ENCODE measurements at places on chromosomes 5 and 9.

- DNase-seq = no peak
Measured at GRCh38 chr5:145130996-145131395, 704.1 kb downstream of the PRELID2 start.

- no peak for DNase-seq
Measured at GRCh38 chr9:131616983-131617604, 71.8 kb downstream of the PRRT1B start.

- DNase-seq = no peak
Measured at GRCh38 chr9:4494332-4494731, 4.1 kb downstream of the SLC1A1 start.

GRCh38 chr5:32713361-32713769 lies 2.2 kb downstream of the NPR3 start:
- peak; percentile 69 for DNase-seq

GRCh38 chr5:131068893-131069643 lies 96.0 kb downstream of the HINT1 start:
- DNase-seq = no peak

GRCh38 chr5:125659316-125660023 lies 763.7 kb upstream of the GRAMD2B start:
- no peak for DNase-seq

GRCh38 chr9:114364134-114365041 lies 23.4 kb downstream of the AKNA start:
- no peak for DNase-seq

- DNase-seq = no peak
Measured at GRCh38 chr9:84845956-84846900, 176.7 kb downstream of the NTRK2 start.

- no peak for DNase-seq
Measured at GRCh38 chr5:149063017-149063687, at the start of gene SH3TC2. Gene SH3TC2 (minus strand): TSS chr5:149063062. CDS start chr5:149063022, 40 bp downstream.

DNA sequence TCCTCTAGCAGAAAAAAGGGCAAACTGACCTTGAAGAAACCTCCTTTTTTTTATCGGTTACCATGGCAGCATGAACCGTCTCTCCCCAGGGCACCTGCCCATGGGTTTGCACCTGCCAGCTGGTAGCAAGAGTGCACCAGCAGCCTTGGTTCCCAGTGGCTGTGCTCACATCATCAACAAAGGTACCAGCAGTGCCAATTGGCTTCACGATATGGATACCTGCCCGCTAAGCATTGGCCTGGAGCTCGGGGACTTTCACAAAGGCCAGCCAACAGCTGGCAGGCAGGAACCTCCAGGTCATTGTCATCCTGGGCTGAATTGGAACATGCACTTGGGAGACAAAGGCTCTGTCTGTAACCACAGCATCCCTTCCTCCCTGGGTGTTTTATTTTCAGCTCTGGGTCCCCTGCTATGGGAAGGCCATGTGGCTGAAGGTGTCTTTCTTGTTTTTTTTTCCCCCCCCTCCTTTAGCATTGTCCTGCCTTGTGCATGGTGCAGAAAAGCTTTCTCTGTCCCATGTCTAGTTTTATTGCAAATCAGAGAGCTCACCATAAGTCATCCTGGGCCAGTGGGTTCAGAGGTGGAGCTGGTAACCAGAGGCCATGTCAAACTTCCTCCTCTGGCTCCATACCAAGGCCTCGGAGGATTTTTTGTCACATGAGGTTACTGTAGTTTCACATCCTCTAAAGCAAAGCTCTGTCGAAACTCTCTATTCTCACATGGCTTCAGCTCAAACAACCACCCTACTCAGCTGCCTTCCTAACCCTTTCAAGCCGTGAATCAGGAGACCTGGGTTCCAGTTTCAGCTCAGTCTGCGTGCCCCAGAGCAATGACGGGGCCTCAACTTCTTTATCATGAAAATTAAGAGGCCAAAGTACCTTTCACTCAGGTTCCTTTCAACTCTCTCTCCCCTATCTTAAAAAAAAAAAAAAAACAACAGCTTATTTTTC lies 145.5 kb upstream of the MAP3K1 start:
- DNase-seq = peak; percentile 47
